Kasumi-1 (cell line): ENCODE measurements at places on chromosomes 3 and 15.

DNA sequence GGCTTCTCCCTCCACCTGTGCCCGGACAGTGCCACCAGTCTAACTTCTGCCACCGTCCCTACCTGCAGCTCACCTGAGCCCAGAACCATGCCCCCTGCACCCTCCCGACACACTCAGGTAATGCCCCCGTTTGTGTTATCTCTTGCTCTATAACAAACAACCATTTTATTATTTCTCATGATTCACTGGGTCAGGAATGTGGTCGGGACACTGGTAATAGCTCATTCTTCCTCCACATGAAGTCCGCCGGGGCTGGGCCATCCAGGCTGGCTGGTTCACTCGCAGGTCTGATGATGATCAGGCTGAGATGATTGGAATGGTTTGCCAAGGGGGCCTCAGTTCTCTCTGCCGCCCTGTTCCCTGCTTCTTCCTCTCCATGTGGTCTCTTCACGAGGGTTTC, 20.3 kb upstream of the NR2E3 start:
- DNase-seq = no peak

DNA sequence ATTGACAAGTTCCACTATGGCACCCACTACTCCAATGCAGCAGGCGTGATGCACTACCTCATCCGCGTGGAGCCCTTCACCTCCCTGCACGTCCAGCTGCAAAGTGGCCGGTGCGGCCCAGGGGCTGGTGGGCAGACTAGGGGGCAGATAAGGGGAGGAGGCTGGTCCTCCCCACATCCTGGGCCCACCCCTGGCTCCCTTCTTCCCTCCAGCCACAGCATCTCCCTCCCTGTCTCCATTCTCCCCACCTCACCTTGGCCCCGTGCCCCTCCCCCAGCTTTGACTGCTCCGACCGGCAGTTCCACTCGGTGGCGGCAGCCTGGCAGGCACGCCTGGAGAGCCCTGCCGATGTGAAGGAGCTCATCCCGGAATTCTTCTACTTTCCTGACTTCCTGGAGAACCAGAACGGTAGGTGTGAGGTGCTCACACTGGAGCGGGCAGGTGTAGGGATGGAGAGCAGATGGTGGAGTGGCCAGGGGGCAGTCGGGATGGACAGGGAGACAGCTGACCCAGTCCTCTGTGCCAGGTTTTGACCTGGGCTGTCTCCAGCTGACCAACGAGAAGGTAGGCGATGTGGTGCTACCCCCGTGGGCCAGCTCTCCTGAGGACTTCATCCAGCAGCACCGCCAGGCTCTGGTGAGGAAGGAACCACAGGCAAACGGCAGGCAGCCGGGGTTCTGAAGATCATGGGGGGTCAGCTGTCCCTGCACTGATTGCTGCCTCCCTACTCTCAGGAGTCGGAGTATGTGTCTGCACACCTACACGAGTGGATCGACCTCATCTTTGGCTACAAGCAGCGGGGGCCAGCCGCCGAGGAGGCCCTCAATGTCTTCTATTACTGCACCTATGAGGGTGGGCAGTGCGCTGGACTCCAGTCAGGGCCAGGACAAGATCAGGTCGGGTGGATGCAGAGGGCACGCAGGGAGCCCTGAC, 26.0 kb downstream of the NBEAL2 start:
- DNase-seq = no peak

- no peak for DNase-seq
Observed at GRCh38 chr15:51274956-51275355, 63.4 kb downstream of the CYP19A1 start.

DNA sequence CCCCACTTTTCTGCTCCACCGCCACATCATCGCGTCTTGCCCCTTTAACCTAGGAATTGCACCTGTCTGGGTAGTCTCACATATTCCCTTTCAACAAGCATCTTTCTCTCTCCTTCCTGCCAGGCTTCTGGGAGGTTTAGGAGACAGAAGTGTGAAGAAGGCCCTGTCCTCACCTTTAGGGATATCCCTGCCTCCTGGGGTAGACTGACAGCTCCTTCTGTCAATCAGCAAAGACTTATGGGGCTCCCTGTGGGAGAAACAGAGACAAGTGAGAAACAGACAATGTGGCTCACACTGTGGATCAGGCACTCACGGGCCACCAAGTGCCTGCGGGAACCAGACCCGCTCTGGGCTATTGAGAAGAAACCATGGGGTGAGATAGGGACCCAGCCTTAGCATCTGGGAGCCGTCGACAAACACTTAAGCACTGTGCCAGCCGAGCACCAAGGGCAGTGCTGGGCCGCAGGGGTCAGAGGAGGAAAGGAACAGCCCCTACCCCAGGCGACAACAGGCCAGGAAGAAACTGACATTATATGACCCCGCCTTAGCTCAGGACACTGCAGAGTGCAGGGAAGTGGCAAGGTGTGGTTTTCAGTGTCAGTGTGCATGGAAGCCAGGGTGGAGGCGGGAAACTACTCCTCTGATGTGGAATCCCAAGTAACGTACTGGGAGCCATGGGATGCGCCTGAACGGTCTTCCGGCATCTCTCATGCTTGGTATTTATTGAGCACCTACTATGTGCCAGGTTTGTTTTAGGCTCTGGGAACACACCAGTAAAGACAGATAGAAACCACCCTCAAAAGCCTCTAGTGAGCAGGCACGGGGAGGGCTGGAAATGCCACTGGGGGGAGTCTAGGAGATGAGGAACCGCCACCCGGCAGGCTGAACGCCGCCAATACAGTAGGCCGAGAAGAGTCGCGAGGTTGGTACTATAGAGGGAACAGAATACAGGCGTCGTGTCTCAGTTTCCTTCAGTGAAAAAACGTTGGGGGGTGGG, 1.8 kb downstream of the EFCC1 start:
- no peak for DNase-seq

DNA sequence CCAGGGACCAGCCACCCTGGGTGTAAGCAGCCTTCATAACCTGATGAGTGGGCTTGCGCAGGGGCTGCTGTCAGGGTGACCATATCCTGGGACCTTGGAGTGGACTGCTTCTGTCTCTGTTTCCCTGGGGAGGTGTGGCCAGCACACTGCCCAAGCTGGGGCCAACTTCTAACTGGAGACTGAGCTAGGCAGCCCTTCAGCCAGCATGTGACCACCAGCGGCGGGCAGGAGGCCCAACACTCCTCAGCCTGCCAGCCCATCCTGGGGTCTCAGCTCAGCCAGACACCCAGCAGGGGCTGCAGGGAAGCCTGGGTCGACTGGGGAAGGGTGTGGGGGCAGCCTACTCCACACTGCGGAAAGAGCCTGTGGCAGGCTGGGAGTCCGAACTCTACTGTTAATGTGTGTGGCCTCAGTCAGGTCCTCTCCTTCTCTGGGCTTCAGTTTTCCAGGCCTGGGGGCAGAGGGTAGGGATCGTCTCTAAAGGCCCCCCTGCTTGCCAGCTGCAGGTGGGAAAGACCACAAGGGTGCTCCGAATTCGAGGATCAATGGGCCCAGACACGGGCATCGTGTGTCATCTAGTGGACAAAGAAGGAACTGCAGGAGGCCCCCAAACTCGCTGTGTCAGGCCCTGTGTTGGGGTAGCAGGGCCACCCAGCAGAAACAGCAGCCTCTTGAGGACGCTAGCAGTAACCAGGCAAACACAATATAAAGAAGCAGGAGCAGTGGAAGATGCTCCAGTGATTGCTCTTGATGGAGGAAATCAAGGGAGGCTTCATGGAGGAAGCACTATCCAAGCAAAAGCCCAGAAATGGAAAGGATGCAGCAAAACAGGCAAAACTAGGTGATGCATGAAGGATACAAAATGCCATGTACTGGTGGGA, 2.0 kb upstream of the SEMA3G start:
- DNase-seq = peak; percentile 78

- no peak for DNase-seq
Observed at GRCh38 chr3:56268616-56269383, 199.5 kb downstream of the ERC2 start.
